Natural killer cell treated with Interleukin-12 subunit alpha and Interleukin-12 subunit beta and Interleukin-15 and Interleukin-18, amount 100 ng/mL, for 72 hours (primary cell): ENCODE measurements at places on chromosomes 7 and 10.
A peak's percentile ranks its signal among the peaks of the same experiment; 100 is the strongest.

- no peak for DNase-seq
- peaks cover 52% of the 10 kb centered on the region for H3K27me3 ChIP-seq
- H3K36me3 ChIP-seq, result no peaks in the 10 kb centered on the region
- H3K4me1 ChIP-seq, result no peaks in the 10 kb centered on the region
- H3K27ac ChIP-seq, result no peak overlapping the region
- no peak overlapping the region for H3K4me3 ChIP-seq
These were observed 134.2 kb upstream of the AKR1E2 start for GRCh38 chr10:4691776-4692175.

DNA sequence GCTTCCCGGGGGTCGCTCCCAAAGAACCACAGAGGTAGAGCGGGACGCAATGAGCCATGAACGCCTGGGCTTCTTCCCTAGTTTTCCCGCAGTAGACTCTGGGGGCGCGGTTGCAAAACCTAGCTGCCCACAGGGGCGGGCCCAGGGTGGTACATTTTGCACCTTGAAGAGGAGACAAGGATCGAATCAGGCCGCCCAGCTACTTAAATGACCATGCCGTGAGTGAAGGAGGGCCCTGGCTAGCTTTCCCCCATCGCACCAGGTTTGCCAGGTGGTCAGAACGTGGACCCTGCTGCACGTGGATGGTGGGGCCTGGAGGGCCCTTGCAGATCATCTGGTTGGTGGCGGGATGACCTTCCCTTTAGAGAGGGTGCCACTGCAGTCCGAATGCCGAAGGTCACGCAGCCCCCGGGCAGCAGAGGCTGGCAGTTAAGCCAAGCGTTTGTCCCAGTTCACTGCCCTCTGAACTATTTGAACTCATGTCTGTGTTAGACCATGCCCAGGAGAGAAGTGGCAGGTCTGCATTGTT is 604 bp upstream of the SHTN1 start:
- no peak overlapping the region for H3K27ac ChIP-seq
- H3K4me1 ChIP-seq, result no peaks in the 10 kb centered on the region
- DNase-seq, result no peak
- no peak overlapping the region for H3K4me3 ChIP-seq
- H3K27me3 ChIP-seq, result peaks cover 11% of the 10 kb centered on the region

GRCh38 chr7:1545417-1546246 is 10.4 kb downstream of the TMEM184A start:
- no peaks in the 10 kb centered on the region for H3K27me3 ChIP-seq
- no peaks in the 10 kb centered on the region for H3K36me3 ChIP-seq
- no peak overlapping the region for H3K27ac ChIP-seq
- no peaks in the 10 kb centered on the region for H3K4me1 ChIP-seq
- no peak for DNase-seq

GRCh38 chr7:17546592-17546991 is 248.1 kb downstream of the AHR start:
- no peak overlapping the region for H3K4me3 ChIP-seq
- no peaks in the 10 kb centered on the region for H3K36me3 ChIP-seq
- H3K27ac ChIP-seq, result no peak overlapping the region

DNA sequence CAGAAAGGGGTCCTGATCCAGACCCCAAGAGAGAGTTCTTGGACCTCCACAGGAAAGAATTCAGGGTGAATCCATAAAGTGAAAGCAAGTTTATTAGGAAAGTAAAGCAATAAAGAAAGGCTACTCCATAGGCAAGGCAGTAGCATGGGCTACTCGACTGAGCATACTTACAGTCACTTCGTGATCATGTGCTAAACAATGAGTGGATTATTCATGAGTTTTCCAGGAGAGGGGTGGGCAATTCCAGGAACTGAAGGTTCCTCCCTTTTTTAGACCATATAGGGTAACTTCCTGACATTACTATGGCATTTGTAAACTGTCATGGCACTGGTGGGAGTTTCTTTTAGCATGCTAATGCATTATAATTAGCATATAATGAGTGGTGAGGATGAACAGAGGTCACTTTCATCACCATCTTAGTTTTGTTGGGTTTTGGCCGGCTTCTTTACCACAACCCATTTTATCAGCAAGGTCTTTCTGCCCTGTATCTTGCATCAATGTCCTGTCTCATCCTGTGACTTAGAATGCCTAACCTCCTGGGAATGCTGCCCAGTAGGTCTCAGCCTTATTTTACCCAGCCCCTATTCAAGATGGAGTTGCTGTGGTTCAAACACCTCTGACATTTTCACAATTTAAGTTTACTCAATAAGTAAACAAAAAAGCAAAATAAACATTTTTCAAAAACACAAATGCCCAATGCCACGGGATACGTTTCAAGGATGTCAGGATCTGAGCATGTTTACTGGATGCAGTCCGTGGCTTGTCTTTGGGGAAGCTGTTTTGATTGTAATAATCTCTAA is 37.0 kb downstream of the ALOX5 start:
- no peaks in the 10 kb centered on the region for H3K4me1 ChIP-seq
- no peak overlapping the region for H3K27ac ChIP-seq
- peaks cover 28% of the 10 kb centered on the region for H3K27me3 ChIP-seq
- H3K36me3 ChIP-seq, result no peaks in the 10 kb centered on the region

DNA sequence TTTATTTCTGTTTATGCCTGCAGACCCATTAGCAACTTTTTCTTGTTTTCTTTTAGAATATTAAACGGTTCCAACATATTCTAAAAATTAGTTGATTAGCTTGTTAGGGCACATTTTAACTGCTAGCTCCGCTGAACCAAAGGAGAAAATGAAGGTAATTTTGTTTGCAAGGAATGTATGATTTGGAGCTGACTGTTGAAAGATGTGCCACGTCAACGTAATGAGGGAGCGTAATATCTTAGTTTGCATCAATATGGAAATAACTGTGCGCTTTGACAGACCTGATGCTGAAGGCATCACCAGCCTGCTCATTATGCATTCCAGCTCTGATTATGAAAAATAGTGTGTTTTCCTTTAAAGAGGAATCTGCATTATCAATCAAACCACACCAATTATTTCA is 102.0 kb upstream of the CTBP2 start:
- H3K4me3 ChIP-seq, result no peak overlapping the region
- DNase-seq, result no peak
- peaks cover 22% of the 10 kb centered on the region for H3K27me3 ChIP-seq
- peaks cover 3% of the 10 kb centered on the region for H3K4me1 ChIP-seq
- H3K36me3 ChIP-seq, result no peaks in the 10 kb centered on the region

DNA sequence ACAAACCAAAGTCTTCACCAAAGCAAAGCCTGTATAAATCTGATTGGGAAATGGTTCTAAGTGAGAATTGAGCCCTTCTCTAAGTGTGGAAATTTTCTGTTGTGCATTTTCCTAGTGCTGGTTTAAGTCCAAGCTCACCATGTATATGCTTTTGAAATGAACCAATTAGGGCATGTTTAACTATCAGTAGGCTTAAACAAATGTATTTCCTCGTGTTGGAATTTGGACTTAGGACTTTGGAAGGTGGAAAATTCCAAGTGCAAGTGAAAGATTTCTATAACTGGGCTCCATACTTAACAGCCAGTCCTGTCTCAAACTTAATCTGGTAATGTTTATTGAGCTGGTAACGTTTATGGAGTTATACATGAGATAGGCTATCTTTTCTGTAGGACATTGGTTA is 28.5 kb downstream of the CCNY start:
- H3K4me1 ChIP-seq, result peaks cover 29% of the 10 kb centered on the region
- no peaks in the 10 kb centered on the region for H3K27me3 ChIP-seq
- DNase-seq, result no peak
- no peak overlapping the region for H3K27ac ChIP-seq

GRCh38 chr7:80087051-80087770 is 47.4 kb upstream of the GNAI1 start:
- no peaks in the 10 kb centered on the region for H3K27me3 ChIP-seq
- H3K4me3 ChIP-seq, result no peak overlapping the region
- H3K27ac ChIP-seq, result no peak overlapping the region
- DNase-seq, result no peak
- no peaks in the 10 kb centered on the region for H3K36me3 ChIP-seq

DNA sequence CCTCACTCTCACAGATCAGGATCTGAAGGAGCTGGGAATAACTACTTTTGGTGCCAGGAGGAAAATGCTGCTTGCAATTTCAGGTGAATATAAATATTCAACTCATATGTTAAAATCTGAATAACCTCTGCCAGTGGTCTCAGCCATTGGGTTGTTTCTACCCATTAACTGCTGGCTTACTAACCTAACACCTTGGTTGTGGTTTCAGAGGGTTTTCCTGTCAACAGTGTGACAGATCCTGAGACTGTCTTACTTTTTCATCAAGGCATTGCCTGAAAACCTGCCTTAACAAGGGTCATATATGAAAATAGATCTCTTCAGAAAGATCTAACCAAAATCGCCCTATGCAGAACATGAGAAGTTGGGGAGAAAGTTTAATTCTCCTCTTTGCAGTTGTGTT is 307.7 kb downstream of the BICC1 start:
- no peak overlapping the region for H3K4me3 ChIP-seq
- peaks cover 16% of the 10 kb centered on the region for H3K4me1 ChIP-seq
- no peak for DNase-seq
- no peak overlapping the region for H3K27ac ChIP-seq

GRCh38 chr7:108245523-108246226 is 115.5 kb upstream of the LAMB4 start:
- no peak overlapping the region for H3K4me3 ChIP-seq
- no peaks in the 10 kb centered on the region for H3K36me3 ChIP-seq
- peaks cover 15% of the 10 kb centered on the region for H3K27me3 ChIP-seq
- DNase-seq, result no peak

DNA sequence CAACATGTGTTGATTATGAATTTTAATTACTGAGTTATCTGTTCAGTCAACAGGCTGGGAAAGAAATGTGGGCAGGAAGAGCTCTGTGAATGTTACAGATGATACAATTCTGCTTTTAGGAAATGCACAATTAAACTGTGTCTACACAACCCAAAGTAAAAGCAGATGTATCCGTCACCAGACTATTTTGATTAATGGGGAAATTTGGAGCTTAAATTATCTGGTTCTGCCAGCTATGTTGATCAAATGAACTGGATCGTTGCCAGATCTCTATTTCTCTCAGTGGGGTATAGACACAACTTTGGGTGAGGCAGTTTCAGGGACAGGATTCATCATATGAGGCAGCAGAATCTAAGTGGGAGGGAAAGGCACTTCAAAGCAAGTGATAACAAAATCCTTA is 136.5 kb downstream of the NEUROD6 start:
- H3K4me3 ChIP-seq, result no peak overlapping the region
- peaks cover 5% of the 10 kb centered on the region for H3K27me3 ChIP-seq
- DNase-seq, result no peak
- H3K36me3 ChIP-seq, result no peaks in the 10 kb centered on the region
- no peaks in the 10 kb centered on the region for H3K4me1 ChIP-seq

- peak overlapping the region; percentile 78 for H3K4me3 ChIP-seq
- H3K27ac ChIP-seq, result peak overlapping the region; percentile 64
- no peaks in the 10 kb centered on the region for H3K27me3 ChIP-seq
- peak; percentile 81 for DNase-seq
- no peaks in the 10 kb centered on the region for H3K36me3 ChIP-seq
- peaks cover 28% of the 10 kb centered on the region for H3K4me1 ChIP-seq
These were observed 17.7 kb downstream of the ADAM8 start for GRCh38 chr10:133258818-133259601.

DNA sequence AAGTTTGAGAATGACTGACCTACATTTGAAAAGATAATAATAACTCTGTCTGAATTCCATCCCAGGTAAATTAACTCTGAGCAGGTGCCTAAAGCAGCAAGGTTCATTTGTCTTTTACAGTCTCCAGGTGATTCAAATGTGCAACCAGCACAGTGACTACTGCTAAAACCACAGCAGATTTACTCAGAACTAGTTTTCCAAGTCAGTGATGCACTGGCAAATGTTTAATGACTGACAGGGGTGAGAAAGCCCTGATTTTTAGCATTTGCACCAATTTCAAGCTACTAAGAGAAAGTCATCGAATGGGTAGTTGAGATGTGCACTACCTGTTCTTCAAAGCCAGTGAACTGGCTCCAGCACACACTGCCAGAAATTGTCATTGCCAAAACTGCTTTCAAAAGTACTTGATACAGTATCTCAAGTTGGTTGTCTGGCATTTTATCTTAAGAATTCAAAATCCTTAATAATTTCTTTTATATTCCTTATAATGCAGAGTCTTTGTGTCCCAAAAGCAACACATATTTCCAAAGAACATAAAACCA is 60.3 kb downstream of the ATOH7 start:
- no peak overlapping the region for H3K27ac ChIP-seq
- H3K4me1 ChIP-seq, result no peaks in the 10 kb centered on the region
- no peaks in the 10 kb centered on the region for H3K27me3 ChIP-seq
- H3K36me3 ChIP-seq, result no peaks in the 10 kb centered on the region
- DNase-seq, result no peak

- H3K36me3 ChIP-seq, result peaks cover 8% of the 10 kb centered on the region
- no peak overlapping the region for H3K4me3 ChIP-seq
- no peaks in the 10 kb centered on the region for H3K4me1 ChIP-seq
- no peaks in the 10 kb centered on the region for H3K27me3 ChIP-seq
These were observed 472.1 kb upstream of the SEMA3A start for GRCh38 chr7:84666651-84667050.

- peaks cover 20% of the 10 kb centered on the region for H3K27me3 ChIP-seq
- no peaks in the 10 kb centered on the region for H3K36me3 ChIP-seq
- no peaks in the 10 kb centered on the region for H3K4me1 ChIP-seq
- DNase-seq, result no peak
- no peak overlapping the region for H3K4me3 ChIP-seq
These were observed 176.3 kb downstream of the GRID1 start for GRCh38 chr10:86190291-86190690.

GRCh38 chr7:17152721-17153120 is 145.7 kb upstream of the AHR start:
- no peak for DNase-seq
- H3K4me3 ChIP-seq, result peak overlapping the region; percentile 26
- H3K27ac ChIP-seq, result peak overlapping the region; percentile 20

DNA sequence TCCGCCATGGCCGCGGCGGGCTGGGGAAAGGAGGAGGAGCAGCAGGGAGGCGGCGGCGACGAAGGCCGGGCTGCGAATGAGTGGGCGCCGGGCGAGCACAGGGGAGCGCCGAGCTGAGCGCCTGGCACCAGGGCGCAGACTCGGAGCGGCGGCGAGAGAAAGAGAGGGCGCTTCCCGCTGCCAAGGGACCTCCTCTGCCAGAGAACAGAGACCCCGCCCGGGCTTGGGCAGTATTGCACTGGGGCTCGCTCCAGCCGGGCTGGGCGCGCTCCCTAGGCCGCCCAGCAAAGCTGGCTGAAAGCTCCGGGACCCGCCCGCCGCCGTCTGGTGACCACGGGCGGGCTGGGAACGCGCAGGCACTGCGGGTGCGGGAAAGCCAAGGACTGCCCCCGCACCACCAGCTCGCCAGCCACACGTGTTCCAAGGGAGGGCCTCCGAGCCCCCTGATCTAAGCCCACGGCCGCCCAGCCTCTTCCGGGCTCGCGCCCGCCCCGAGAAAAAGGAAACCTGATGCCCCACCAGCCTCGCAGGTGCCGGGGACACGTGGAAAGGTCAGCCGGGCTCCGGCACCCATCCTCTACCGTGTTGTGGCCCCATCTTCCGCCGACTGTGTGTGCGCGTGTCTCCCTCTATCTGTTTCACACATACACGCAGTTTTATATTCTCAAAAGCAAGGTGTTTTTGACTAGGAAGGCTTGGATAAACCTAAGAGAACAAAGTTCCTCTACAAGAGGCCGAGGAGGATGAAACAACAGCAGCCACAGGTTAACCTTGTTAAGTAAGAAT is at the start of gene CCDC6:
Gene CCDC6 (minus strand): TSS at position 140 of the 786 bp plus-strand sequence. CDS start 132 bp downstream, at position 8.
- H3K36me3 ChIP-seq, result peaks cover 20% of the 10 kb centered on the region
- peaks cover 4% of the 10 kb centered on the region for H3K27me3 ChIP-seq
- peak within 1 kb of the TSS; percentile 93 for H3K27ac ChIP-seq
- DNase-seq, result peak; percentile 96
- peak within 1 kb of the TSS; percentile 87 for H3K4me3 ChIP-seq
